Stimulated activated CD8-positive, alpha-beta memory T cell treated with anti-CD3 and anti-CD28 coated beads, Interleukin-7, amount 100 ng/mL, for 24 hours (primary cell): ENCODE measurements at places on chromosomes 2 and 18.

DNA sequence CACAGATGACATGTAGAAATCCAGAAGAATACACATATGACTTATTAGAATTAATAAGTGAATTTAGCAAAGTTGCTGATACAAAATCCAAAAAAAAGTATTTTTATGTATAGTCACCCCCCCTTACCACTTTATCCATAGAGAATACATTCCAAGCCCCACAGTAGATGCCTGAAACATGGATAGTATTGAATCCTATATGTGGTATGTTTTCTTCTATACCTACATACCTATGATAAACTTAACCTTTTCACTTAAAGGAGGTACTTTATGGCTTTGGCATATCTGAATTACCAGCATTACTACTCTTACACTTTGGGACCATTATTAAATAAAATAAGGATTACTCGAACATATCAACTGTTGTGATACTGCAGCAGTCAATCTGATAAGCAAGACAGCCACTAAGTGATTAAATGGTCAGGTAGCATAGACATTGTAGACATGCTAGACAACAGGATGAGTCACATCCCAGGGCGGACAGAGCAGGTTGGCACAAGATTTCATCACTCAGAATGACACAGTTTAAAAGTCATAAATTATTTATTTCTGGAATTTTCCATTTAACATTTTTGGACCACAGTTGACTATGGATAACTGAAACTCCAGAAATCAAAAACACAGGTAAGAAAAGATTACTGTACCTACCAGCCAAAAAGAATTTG is 208.2 kb upstream of the CHAC2 start:
- DNase-seq, result no peak

DNA sequence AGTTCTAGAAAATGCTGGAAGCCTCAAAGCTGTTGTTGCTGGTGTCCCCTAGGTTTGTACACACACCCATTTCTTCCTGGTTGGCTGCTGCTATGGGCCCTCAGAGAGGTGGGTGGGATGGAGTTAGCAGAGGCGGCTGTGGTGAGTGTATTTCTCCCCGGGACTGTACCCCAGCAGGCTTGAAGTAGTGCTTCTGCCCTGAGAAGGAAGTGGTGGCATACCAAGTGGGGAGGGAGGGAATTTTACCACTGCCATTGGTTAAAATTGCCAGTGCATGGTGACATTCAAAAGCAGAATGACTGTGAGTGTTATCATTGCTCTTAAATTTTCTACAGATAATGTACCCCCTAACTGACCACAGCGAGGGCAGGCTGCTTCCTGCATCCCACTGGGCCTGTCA is 125.6 kb upstream of the CAPN13 start:
- no peak for DNase-seq

DNA sequence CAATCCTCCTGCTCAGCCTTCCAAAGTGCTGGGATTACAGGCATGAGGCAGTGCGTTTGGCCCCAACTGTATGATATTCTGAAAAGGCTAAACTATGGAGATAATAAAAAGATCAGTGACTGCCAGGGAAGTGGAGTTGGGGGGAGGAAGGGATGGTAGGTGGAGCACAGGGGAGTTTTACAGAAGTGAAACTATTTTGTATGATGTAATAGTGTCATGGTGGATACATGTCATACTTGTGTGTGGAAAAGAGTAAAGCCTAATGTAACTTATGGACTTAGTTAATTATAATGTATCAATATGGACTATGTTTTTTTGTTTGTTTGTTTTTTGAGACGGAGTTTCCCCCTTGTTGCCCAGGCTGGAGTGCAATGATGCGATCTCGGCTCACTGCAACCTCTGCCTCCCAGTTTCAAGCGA is 2.9 kb upstream of the GGCX start:
- no peak for DNase-seq

GRCh38 chr2:241890524-241891235 is 21.2 kb downstream of the RTP5 start:
- no peak for DNase-seq

GRCh38 chr2:17614174-17614930 is 73.9 kb downstream of the VSNL1 start:
- DNase-seq, result no peak

GRCh38 chr18:58847383-58848071 is 17.1 kb upstream of the ZNF532 start:
- DNase-seq, result no peak

DNA sequence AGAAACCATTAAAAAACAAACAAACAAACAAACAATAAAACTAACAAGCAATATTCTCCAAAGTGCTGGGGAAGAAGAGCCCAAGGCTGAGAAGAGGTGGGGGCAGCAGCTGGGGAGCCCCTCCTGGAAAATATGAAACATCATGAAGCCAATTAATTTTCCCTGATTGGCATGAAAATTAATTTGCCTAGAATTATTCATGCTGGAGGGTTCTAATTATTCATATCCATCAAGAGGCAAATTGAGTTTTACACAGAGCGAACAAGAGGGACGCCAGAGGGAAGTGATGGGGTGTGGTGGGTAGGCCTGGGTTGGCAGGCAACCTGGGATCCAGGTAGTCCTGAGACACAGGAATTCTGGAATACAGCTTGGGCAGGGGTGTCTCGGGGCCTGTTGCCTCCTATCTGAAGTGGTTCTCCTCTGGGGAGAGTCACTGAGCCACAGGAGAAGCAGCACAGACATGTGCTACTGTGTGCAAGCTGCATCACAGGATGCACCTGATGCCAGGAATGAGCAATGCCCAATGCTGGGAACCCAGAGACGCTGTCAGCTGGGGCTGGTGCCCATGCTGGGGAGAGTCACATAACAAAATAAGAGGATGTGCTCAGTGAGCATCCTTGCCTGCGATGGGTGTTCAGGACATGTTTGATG is 100.5 kb downstream of the TEX51 start:
- no peak for DNase-seq

GRCh38 chr18:68991286-68991685 is 193.4 kb downstream of the CCDC102B start:
- DNase-seq, result no peak

GRCh38 chr2:16268301-16269000 is 328.1 kb downstream of the MYCN start:
- no peak for DNase-seq
